ENCODE measurements at places on chromosomes 6 and 20.
A peak's percentile ranks its signal among the peaks of the same experiment; 100 is the strongest.

GRCh38 chr6:92888316-92888715 is 531.0 kb downstream of the EPHA7 start:
- H3K36me3 ChIP-seq, result no peaks in the 10 kb centered on the region
- H3K27ac ChIP-seq, result no peak overlapping the region
- DNase-seq, result no peak
- no peak overlapping the region for H3K4me3 ChIP-seq
- H3K27me3 ChIP-seq, result no peaks in the 10 kb centered on the region

GRCh38 chr20:46690219-46691106 is 1.2 kb upstream of the TP53RK start:
- H3K4me1 ChIP-seq, result peaks cover 4% of the 10 kb centered on the region
- no peaks in the 10 kb centered on the region for H3K36me3 ChIP-seq
- H3K4me3 ChIP-seq, result no peak overlapping the region
- no peaks in the 10 kb centered on the region for H3K27me3 ChIP-seq
- peak; percentile 62 for DNase-seq
- peak overlapping the region; percentile 21 for H3K27ac ChIP-seq

DNA sequence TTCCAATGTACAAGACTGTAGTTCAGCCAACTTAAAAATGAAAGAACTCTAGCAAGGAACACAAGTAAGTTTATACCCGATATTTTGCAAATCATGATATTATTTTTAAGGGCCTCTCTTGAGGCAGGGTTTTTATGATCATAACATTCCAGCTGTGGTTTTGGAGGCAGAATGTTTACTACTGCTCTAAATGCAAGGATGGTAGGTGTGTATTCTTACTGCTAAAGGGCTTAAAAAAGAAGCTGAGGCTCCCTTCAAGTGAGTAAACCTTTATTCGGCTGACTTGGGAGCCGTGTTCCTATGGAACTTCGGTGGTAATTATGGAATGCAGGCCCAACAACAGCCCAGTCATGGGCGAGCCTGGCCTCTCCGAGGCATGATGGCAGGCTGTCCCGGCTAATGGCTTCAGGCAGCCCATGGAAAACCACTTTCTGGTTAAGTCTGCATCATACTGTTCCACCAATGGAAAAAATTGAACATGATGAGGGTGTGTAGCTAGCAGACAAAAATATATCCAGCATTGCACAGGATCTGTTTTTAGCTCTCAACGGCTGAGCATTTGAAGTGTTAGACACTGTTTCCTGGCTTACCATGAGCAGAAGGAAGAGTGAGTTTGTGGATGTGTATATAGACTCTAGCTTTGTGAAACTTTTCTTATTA is 111.5 kb downstream of the TIAM2 start:
- H3K27ac ChIP-seq, result no peak overlapping the region
- H3K4me3 ChIP-seq, result no peak overlapping the region
- no peak for DNase-seq
- H3K4me1 ChIP-seq, result peaks cover 3% of the 10 kb centered on the region

DNA sequence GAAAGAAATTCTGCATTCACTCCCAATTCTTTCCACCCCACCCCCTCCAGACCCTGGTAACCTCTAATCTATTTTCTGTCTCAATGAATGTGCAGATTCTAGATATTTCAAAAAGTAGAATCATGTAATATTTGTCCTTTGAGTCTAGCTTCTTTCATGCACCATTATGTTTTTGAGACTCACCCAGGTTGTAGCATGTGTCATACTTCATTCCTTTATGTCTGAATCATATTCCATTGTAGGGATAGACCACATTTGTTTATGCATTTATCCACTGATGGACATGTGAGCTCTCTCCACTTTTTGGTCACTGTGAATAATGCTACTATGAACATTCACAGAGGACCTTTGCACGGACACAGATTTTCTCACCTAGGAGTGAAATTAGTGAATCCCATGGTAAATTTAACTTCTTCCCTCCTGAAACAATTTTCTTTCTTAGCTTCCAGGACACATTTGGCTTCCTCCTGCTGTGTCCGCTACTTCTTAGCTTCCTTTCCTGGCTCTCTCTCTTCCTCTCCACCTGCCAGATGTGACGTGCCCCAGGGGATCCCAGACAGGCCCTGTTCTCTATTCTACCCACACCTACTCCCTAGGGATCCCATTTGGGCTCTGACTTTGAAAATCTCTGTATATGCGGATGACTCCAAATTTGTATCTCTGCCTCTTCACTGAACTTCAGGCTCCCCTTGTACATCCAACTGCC is 24.1 kb upstream of the ARFGEF2 start:
- no peaks in the 10 kb centered on the region for H3K27me3 ChIP-seq
- peak overlapping the region; percentile 38 for H3K27ac ChIP-seq
- H3K4me1 ChIP-seq, result peaks cover 3% of the 10 kb centered on the region
- H3K4me3 ChIP-seq, result no peak overlapping the region

DNA sequence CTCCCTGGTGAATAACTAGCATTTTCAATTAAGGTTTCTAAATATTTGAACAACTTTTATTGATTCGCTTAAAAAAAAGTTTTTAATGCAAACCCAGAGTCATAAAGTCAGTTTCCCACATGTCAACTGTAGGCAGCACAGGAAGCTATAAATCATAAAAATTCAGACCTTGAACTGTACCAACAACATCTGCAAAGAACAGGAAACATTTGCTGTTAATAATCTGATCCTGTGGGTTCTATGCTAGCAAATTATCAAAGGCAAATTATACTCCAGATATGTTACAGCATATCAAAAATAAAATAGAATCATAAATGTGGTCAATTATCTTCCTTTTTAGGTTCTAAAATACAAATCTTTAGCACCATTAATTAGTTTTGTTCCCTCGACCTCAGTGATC is 16.6 kb upstream of the MAP7 start:
- H3K36me3 ChIP-seq, result peaks cover 2% of the 10 kb centered on the region
- no peaks in the 10 kb centered on the region for H3K27me3 ChIP-seq
- H3K4me3 ChIP-seq, result no peak overlapping the region
- no peak for DNase-seq
- H3K27ac ChIP-seq, result no peak overlapping the region

- peaks cover 84% of the 10 kb centered on the region for H3K27me3 ChIP-seq
- H3K4me1 ChIP-seq, result peaks cover 61% of the 10 kb centered on the region
- H3K36me3 ChIP-seq, result no peaks in the 10 kb centered on the region
- H3K27ac ChIP-seq, result peak overlapping the region; percentile 7
- H3K4me3 ChIP-seq, result no peak overlapping the region
These were observed 2.2 kb downstream of the MDFI start for GRCh38 chr6:41640426-41640825.

DNA sequence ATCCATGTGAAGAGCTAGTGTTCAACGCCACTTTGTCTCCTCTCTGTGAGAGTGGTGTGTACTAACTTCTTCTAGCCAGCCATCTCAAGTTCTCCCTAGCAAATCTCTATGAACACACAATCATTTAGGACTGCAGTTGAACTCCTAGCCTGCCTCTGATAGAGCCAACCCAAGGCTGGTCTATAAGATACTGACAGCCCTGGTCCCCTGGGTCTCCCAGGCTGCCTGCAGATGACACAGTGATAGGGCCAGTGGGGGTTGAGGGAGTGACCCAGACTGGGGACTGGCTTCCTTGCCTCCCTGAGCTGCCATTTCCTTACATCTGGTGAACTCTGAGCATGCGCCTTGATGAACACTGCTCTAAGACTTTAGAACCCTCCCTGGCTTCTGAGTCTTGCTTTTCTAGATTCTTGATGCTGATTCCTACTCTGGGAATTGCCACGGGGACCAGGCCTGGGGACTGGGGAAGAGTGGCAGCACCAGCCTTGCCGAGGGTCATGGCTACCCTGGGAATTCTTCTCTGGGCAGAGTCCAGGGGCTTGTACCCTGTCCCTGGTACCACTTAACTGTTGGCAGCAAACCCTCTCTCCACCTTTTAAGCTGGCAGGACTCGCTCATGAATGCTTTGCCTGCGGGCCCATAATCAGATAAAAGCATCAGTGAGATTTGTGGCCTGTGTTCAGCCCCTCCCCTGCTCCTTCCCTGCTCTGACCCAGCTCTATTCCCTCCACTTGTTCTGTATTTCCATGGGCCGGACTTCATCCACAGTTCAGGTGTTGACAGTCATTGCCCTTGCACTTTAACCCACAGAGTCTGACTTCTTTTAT is 130.8 kb upstream of the CHD6 start:
- H3K27me3 ChIP-seq, result no peaks in the 10 kb centered on the region
- no peak overlapping the region for H3K4me3 ChIP-seq
- H3K36me3 ChIP-seq, result no peaks in the 10 kb centered on the region
- no peak overlapping the region for H3K27ac ChIP-seq

DNA sequence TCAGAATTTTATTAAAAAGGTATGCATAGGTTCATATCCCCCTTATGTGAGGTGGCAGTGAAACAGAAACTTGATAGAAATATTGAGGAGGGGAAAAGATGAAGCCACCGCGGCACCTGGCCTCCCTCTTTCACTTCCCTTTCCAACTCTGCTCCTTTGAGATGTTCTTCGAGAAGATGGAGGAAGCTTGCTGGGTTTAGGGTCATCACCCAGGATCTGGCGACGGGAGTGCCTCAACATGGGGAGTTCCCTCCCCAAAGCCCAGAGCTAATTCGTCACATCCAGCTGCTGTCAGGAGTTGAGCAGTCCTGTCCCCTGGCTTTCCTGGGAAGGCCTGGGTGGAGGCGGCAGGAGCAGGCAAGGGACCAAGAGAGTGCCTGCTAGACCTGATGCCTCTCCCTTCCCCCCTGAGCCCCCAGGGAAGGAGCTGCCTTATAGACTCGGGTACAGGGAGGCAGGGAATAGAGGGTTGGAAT is 29.1 kb downstream of the RREB1 start:
- no peaks in the 10 kb centered on the region for H3K36me3 ChIP-seq
- no peak overlapping the region for H3K27ac ChIP-seq
- no peaks in the 10 kb centered on the region for H3K27me3 ChIP-seq
- peaks cover 12% of the 10 kb centered on the region for H3K4me1 ChIP-seq

GRCh38 chr20:44111712-44112335 is 75.2 kb downstream of the JPH2 start:
- peaks cover 4% of the 10 kb centered on the region for H3K27me3 ChIP-seq
- peaks cover 6% of the 10 kb centered on the region for H3K36me3 ChIP-seq
- DNase-seq, result peak; percentile 18
- no peak overlapping the region for H3K27ac ChIP-seq
- H3K4me3 ChIP-seq, result no peak overlapping the region

DNA sequence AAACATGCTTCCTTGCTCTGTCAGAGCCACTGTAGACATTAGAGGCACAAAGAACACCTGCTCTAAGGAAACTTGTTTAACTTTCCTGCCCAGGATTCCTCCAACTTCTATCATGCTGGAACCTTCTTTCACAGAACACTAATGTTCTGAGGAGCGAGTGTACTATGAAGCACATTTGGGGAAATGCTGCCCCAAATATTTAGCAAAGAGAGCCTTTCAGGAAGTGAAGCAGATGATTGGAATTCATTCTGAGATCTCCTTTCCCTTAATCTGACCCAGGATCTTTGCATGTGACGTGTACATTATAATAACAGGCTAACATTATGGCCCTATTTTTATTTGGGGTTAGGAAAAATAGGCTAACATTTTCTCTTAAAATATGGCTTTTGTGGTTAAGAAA is 21.0 kb upstream of the FYN start:
- no peaks in the 10 kb centered on the region for H3K4me1 ChIP-seq

- no peak overlapping the region for H3K4me3 ChIP-seq
- no peaks in the 10 kb centered on the region for H3K36me3 ChIP-seq
These were observed 17.4 kb upstream of the ARMC12 start for GRCh38 chr6:35719404-35719829.
